ENCODE measurements at places on chromosomes 7 and 10. TPM values are rescaled to one million over a fixed set of nuclear protein-coding genes. Genes with fewer than 3 reads are reported as not detected.

- DNase-seq, result peak; percentile 68
These were observed at the start of gene GALNT11 for GRCh38 chr7:152025077-152025936. TSS of gene GALNT11 (plus strand) at chr7:152025674. CDS start at chr7:152094228, 68,554 bp downstream.

IKZF5 gene
- 5.4 TPM for total RNA-seq

GAD2 gene
- total RNA-seq, result not detected

HMX2 gene
- total RNA-seq, result 0.06 TPM

PSMC2 gene
- total RNA-seq, result 211 TPM

NT5C3A gene
- total RNA-seq, result 29.4 TPM

DNA sequence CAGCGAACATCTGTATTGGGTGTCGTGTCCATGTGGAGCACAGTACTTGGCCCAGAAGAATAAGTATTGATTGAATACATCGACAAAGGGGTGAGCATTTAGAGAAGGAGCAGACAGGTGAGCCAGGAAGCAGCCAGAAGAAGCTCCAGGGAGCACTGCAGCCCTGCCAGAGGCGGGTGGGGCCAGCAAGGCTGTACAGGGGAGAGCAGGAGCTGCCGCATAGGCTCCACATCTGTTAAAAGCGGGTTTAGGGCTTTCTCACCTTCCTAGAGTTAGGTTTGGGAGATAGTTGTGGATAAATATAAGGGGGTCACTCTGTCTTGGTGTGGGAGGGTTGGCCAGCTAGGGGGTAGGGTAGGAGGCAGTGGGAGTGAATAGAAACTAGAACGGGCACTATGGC is 1.3 kb upstream of the CPA1 start:
- no peak for DNase-seq

STOX1 gene
- total RNA-seq, result 0.23 TPM

GIMAP7 gene
- not detected for total RNA-seq

DNA sequence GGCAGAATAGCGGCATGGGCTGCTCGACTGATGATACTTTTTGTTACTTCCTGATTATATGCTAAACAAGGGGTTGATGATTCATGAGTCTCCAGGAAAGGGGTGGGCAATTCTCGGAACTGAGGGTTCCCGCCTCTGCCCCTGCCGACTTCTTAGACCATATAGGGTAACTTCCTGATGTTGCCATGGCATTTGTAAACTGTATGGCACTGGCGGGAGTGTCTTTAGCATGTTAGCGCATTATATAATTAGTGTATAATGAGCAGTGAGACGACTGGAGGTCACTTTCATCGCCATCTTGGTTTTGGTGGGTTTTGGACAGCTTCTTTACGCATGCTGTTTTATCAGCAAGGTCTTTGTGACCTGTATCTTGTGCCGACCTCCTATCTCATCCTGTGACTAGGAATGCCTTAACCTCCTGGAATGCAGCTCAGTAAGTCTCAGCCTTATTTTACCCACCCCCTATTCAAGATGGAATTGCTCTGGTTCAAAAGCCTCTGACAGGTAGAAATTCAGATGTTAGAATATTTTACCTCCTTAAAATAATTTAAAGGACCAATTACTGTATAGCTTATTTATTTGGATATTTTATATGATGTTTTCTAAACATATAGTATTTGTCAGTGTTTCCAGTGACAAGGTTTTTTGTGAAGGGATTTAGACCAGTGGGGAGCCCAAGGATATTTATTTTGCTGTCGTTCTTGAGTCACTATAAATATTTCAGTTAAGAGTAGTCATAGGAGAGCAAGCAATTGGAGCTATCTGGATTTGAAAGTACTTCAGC is 90.1 kb upstream of the PIK3CG start:
- DNase-seq, result peak; percentile 51

TMEM176B gene
- 0.07 TPM for total RNA-seq

OR2A42 gene
- total RNA-seq, result not detected

GRCh38 chr7:44761207-44762161 is 12.8 kb downstream of the ZMIZ2 start:
- no peak for DNase-seq

GRCh38 chr10:62924344-62924748 is 108.2 kb upstream of the EGR2 start:
- no peak for DNase-seq

- no peak for DNase-seq
These were observed 317.7 kb downstream of the NRG3 start for GRCh38 chr10:82192665-82193064.

NYAP1 gene
- 0.20 TPM for total RNA-seq

DNA sequence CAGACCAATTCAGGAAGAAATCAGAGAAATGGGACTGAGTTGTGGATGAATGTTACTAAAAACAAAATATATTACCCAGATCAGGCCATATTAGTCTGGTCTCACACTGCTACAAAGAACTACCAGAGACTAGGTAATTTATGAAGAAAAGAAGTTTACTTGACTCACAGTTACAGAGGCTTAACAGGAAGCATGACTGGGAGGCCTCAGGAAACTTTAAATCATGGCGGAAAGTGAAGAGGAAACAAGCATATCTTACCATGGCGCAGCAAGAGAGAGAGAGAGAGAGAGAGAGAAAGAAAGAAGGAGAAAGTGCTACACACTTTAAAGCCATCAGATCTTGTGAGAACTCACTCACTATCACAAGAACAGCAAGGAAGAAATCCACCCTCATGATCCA is 636.8 kb upstream of the GRM3 start:
- DNase-seq, result peak; percentile 5

DNA sequence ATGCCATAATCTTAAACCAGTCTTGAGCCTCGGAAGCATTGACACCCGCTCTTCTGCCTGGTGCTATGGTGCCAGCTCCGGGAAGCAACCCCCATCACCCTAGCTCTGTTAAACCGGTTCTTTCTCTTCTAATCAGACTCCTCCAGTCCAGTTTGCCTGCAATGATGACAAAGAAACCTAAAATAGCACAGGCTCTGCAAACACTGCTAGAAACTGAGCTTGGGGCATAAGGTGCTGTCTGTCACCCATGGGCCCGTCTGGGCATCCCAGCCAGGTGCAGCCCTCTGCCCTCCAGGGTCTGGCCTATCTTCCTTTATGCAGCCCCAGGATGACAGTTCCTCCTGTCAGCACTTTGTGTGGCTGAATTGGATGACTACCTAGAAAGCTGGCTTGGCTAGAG is 14.2 kb upstream of the CAMK2G start:
- no peak for DNase-seq

GRCh38 chr10:81008726-81009125 is 471.0 kb downstream of the SH2D4B start:
- no peak for DNase-seq

- no peak for DNase-seq
These were observed 17.9 kb upstream of the UCN3 start for GRCh38 chr10:5346881-5347280.

DNA sequence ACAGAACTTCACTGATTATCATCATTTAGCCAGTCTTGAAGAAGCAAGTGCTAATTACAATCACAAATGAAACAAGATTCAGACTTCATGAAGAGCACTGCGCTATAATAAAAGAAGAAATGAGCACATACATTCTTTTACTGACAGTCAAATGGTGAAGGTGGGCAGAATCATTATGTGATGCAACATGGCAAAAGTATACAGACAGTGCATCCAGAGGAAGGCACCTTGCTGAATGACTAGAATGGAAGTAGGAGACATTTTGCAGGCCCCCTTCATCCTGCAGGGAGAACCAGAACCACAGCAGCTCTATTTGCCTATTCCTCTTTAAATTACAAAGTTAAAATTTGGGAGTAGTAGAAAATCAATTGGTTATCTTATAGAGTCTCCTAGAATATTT is 31.0 kb upstream of the CC2D2B start:
- no peak for DNase-seq

GRCh38 chr10:664301-664700 is 25.2 kb downstream of the DIP2C start:
- DNase-seq, result no peak

DNA sequence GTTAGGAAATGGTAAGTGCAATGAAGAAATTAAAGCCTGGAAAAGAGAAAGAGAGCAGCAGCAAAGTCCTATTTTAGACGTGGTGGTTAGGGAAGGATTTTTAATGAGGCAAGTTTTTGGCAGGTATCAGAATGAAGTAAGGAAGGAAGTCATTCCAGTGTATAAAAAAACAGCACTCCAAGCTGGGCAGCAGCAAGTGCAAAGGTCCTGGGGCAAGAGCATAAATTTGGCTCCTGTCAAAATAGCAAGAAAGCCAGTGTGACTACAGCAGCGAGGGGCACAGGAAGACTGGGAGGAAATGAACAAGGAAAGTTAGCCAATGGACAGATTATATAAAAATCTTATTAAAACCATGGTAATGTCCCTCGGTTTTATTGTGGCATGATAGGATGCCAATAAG is 90.2 kb downstream of the PPP1R3A start:
- DNase-seq, result no peak

DNA sequence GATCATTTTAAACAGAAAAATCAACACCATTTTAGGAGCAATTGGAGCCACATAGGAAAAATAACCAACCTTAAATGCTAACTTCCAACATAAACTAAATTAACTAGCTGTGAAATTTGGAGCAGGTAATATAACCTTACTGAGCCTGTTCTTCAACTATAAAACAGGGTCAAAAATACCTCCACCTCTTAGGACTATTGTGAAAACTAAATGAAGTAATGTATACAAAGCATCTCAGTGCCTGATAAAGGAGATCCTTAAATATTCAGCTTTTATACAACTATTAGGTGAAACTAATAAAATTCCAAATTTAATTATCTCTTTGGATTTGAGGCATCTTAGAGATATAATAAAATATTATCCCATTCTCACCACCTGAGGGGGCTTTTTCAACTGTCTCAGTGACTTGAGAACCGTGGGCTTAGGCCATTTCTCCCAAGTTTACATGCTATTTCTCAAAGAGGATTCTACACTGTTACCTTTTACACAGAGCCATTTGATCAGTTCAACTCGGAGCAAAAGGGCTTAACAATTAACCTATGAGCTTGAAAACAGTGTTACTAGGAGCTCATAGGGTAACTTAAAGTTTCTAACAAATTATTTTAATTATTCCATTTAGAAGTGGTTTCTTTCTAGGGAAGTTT is 165.0 kb upstream of the ASAH2 start:
- DNase-seq, result no peak

GRCh38 chr10:34666008-34666704 is 148.9 kb downstream of the PARD3 start:
- DNase-seq, result peak; percentile 84

OPN4 gene
- not detected for total RNA-seq

DNA sequence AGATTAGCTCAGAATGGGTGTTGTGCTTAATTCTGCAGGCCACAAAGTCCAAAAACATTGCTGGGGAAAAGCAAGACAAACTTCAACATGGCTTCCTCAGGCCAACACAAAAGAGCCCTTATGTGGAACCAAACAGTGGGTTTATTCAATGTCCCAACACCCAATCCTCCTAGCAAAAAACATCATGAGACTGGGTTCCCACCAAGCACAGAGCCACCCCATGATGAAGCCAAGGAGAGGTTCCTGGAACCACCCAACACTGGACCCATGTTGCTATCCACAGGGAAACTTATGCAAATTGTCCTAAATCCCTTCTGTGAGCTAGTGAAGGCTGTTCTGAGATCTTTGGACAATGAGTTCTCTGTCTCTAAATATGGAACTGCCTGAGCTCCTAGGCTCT is 24.0 kb downstream of the SLC25A13 start:
- no peak for DNase-seq

GRCh38 chr7:51459809-51460208 is 143.2 kb upstream of the COBL start:
- no peak for DNase-seq

GRCh38 chr7:142556740-142557139 is 192.5 kb upstream of the PRSS1 start:
- peak; percentile 98 for DNase-seq

DNA sequence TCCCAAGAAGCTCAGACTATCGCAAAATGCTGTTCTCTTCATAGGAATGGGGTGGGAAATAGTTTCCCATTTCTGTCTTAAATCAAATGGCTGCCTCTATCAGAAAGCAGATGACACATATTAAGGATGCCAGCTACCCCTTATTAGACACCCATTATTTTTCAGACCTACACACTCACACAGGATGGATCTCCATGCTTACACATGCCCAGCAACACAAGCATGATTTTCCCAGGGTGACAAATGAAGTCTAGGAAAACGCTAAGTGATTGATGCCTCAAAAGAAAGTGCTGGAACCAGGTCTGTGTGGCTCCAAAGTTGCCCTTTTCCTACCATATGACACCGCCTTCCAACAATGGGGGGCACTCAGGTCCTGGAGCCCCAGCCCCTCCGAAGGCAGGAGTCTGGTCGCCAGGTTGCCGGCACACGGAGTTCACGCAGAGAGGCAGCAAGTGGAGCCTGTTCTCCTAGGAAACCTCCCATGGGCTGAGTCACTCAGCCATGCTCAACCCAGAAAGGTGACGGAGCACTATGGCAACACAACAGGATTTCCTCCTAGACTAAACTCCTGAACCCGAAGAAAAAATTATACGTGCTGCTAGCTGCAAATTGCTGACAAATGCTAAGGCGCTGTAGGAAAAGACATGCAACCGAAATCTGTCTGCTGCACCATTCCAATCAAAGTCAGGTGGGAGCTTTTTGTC is 19.8 kb downstream of the VOPP1 start:
- peak; percentile 91 for DNase-seq

GRCh38 chr10:22454634-22455033 is 109.3 kb downstream of the SPAG6 start:
- no peak for DNase-seq

DNA sequence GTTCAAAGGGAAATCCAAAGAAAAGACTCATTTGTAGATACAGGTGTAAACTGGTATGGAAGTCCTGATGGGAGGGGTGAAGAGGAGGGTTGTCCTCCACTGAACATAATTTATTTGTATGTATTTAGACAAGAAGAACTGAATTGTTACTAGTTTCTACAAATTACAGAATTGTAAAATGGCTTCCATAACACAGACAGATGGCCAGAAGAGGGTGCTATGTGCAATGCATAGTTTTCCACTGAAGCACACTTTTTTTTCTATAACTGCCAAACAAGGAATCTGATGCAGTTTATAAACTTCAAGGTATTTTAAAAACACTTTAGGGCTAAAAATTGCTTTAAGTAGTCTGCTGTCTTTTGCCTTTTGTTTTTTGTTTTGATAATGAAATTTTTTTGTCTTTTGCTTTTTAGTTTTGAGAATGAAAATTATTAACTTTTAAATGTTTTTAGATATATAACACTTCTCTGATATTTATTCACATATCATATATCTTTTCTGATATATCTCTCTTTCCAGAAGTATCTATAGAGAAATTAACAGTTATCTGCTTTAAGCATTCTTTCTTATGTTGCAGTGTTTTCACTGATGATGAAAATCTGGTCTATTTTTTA is 58.5 kb downstream of the PHYHIPL start:
- DNase-seq, result peak; percentile 7

HOXA5 gene
- total RNA-seq, result 1.9 TPM

GRCh38 chr10:62177111-62177510 is 91.5 kb downstream of the RTKN2 start:
- DNase-seq, result no peak

OPN1SW gene
- total RNA-seq, result not detected

GRCh38 chr10:71250842-71251241 is 38.5 kb downstream of the UNC5B start:
- DNase-seq, result no peak

- DNase-seq, result peak; percentile 76
These were observed 17.7 kb downstream of the CLIP2 start for GRCh38 chr7:74306730-74307469.

GRCh38 chr7:20574784-20575720 is 40.4 kb upstream of the ABCB5 start:
- no peak for DNase-seq
